Dermis microvascular lymphatic vessel endothelial cell (primary cell): ENCODE measurements at places on chromosomes 12 and 14. TPM values are rescaled to one million over a fixed set of nuclear protein-coding genes. Genes with fewer than 3 reads are reported as not detected.
A peak's percentile ranks its signal among the peaks of the same experiment; 100 is the strongest.

The TSPAN8 gene
- total RNA-seq, result not detected in 2 replicates

The TAC3 gene
- total RNA-seq, result not detected in 2 replicates

The OR6C4 gene
- not detected in 2 replicates for total RNA-seq

The DLK1 gene
- total RNA-seq, result not detected in 2 replicates

The TSPAN9 gene
- total RNA-seq, result 68.3 and 96.8 TPM in 2 replicates

The PPFIA2 gene
- not detected in 2 replicates for total RNA-seq

The GARIN6 gene
- not detected in 2 replicates for total RNA-seq

The IL22 gene
- not detected in 2 replicates for total RNA-seq

The P2RX2 gene
- total RNA-seq, result not detected in 2 replicates

The DPY19L2 gene
- 0.26 and 0.51 TPM in 2 replicates for total RNA-seq

DNA sequence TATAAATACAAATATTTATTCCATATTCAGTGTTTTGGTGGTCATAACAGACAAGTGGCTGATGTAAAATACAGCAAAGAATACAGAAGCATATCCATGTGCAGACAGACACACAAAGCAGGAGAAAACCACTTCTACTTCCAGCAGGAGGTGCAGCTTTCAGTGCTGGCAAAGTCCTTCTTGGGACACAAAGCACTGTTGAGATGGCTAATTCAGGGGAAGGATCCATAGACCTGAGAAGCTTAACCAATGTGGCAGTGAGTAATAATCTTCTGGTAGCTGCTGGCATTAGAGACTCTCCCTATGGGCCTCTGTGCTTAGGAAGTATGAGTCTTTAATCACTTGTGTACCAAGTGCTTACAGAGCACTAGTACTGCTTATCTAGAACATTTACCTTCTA, 26.8 kb downstream of the AMN1 start:
- peak; percentile 34 for DNase-seq

DNA sequence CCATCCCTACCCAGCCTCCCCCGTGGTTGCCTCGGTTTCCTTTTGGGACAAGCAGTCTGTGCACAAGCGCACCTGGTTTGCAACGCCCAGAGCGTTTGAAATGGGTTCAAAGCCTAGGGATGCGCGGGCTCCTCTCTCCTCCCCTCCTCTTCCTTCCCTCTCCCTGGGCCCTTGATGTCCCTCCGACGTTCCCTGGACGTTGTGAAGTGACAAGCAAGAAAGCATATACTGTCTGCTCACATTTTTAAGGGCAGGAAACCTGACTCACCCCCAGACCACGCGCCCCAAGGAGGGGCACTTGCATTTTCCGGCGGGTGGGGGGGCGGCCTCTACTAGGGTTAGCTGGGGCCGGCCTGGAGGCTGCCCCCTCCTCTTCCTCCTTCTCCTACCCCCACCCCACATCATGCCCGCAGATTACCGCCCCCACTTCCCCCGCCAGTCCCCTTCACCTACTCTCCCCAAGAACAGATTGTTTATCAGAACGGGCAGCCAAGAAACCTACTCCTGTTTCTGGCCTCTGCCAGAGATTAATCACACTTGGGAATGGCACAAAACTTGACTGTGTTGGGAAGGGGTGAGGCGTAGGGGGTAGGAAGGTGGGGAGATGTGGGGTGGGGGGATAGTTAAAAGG, 9.5 kb upstream of the IRF2BPL start:
- DNase-seq, result no peak

GRCh38 chr14:24425704-24426103, 3.8 kb downstream of the CBLN3 start:
- peak; percentile 37 for DNase-seq

DNA sequence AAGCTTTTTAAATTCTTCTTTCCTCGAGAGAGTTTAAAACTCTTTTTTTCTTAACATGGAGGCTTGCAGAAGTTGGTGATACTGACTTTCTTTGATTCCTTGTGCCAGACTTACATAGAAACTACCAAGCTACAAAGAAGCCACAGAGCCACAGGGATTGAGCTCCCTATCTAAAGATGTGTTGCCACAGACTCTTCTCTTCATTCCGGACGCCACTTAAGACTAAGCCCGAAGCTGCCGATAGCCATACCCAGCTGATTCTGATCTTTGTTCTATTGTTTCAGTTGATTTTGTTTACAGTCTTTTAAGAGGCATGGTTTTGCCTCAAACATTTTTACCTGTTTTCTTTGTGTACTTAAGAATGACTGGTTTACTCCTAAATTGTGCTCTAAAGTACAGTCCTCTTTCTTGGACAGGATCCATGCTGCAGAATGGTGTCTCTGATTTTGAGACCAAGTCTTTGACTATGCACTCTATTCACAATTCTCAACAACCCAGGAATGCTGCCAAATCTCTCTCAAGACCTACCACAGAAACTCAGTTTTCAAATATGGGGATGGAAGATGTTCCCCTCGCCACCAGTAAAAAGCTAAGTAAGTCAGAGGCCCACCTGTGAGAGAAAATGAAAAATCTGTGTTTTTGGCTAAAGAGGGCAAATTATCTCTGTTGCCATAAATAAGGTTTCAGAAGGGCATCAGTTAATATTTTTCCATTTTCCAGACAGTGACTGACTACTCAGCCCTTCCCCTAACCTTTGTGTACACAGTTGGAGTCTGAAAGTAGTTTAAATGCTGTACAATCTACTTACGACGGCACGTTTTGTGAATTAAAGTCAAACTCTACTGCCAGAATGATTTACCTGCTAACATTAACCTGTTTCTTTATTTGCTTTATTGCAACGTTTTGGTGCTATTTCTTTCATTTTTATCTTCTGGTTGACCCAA, 42.1 kb upstream of the KCNH3 start:
- no peak for DNase-seq

- DNase-seq, result peak; percentile 34
Measured at GRCh38 chr14:64880221-64881121, 764 bp upstream of the SPTB start.

DNA sequence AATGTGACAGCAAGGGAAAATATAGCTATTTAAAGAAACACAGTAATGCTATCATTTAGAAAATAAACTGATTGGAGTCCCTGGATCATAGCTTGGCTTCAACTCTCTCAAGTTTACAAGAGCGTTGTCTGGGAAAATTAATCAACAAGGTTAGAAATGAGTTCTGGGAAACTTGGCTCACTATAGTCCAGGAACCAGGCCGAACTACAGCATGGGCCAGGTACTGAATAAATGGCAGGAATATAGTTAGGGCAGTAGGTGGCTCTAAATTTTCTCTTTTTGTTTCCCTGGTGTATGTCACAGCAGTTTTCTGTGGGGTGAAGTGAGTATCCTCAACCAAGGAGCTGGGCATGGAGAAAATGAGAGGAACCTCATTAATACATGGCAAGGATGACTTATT, 72.4 kb downstream of the PLBD1 start:
- DNase-seq, result no peak

DNA sequence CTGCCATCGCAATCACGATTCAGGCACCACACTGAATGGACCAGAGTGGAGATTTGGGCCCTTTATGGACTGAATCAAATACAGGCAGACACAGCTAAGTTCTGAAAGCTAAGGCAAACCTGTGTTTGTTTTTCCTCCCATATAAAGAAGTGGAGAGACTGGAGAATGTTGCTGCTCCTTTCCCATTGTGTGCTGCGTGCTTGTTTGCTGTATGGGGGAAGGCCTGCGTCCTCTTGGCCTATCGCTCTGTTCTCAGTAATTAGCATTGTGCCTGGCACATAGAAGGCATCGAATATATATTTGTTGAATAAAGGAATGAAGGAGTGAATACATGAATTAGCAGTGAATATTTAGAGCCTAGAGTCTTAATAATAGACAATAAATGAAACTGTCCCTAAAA, 12.4 kb downstream of the ST8SIA1 start:
- no peak for DNase-seq

DNA sequence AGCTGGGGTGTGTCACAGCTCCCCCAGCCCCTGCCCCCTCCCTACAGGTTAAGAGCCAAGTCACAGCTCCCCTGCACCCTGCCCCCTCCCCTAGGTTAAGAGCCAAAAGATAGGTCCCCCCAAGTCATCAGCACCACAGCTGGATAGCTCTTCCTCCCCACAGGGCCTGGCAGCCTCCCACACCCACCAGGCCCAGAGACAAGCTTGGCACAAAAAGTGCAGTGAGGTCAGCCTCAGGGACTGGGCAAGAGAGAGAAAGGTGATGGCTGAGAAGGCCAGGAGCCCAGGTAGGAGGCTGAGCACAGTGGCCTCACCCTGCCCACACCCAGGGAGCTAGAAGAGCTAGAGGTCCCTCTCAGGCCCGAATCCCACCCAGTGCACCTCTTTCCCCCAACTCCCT, 8.7 kb downstream of the ITGA7 start:
- no peak for DNase-seq

GRCh38 chr12:108613548-108613947, 15.7 kb upstream of the TMEM119 start:
- no peak for DNase-seq

GRCh38 chr12:3523058-3523457, 32.1 kb downstream of the PRMT8 start:
- no peak for DNase-seq

- DNase-seq, result no peak
Measured at GRCh38 chr12:122473543-122474323, 27.0 kb downstream of the ZCCHC8 start.

- DNase-seq, result no peak
Measured at GRCh38 chr14:52355016-52355431, 40.9 kb downstream of the PTGER2 start.

GRCh38 chr12:107406932-107407331, 278.7 kb upstream of the PWP1 start:
- DNase-seq, result no peak

DNA sequence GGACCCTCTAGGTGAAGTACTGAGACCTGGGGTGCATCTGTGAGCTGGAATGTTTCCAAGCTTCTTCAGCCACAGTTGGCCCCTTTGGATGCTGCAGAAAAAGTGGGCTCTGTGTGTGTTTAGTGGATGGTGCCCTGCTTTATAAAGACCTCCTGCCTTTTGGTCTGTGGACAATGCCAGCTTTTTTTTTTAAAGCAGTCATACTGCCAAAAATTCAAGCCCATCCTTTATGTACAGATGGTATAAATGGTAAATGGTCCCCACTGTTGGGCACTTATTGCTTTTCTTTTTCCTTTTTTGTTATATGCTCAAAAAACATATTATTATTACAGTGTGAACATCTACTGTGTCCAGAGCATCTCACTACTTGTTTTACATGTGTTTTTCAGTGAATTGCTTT, 81.1 kb downstream of the SMOC1 start:
- no peak for DNase-seq
